Spleen (tissue), 13 donors: ENCODE measurements at places on chromosomes 4 and X.

- DNase-seq = no peak
Observed at GRCh38 chr4:67465763-67466052, 79.6 kb downstream of the CENPC start.

DNA sequence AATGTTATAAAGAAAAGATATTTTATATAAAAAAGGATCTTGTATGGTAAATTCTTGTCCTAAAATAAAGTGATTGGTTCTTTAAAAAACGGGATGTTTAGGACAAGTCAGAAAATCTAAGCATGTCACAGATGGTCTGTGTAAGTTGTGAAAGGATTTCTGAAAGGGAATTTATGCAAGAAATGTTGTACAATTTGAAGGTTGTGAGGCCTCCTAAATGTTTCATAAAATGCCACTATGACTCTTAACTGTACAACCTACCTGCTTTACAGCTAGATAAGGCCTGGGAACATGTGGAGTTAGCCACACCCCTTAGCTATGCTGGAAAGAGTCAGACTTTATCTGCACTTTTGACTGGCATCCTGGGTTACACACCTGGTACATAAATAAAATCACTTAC lies 951.5 kb upstream of the POU3F4 start:
- no peak for DNase-seq

DNA sequence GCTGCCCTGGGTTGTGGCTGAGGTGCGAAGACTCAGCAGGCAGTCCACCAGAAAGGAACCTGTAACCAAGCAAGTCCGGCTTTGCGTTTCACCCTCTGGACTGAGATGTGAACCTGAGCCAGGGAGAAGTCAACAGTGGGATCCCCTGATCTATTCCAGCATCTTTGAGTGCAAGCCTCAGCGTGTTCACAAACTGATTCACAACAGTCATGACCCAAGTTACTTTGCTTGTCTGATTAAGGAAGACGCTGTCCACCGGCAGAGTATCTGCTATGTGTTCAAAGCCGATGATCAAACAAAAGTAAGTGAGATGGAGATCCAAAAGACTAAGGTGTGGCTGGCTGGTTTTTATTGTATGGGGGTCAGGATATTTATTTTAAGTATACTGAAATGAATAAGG lies 11.3 kb downstream of the TBC1D1 start:
- DNase-seq = no peak

GRCh38 chr4:104901438-104901837 lies 245.2 kb upstream of the TET2 start:
- no peak for DNase-seq

- peak; percentile 75 for DNase-seq
Observed at GRCh38 chr4:7034262-7035081, 8.7 kb upstream of the TADA2B start.

- DNase-seq = no peak
Observed at GRCh38 chrX:106286053-106286650, 118.0 kb downstream of the PWWP3B start.

DNA sequence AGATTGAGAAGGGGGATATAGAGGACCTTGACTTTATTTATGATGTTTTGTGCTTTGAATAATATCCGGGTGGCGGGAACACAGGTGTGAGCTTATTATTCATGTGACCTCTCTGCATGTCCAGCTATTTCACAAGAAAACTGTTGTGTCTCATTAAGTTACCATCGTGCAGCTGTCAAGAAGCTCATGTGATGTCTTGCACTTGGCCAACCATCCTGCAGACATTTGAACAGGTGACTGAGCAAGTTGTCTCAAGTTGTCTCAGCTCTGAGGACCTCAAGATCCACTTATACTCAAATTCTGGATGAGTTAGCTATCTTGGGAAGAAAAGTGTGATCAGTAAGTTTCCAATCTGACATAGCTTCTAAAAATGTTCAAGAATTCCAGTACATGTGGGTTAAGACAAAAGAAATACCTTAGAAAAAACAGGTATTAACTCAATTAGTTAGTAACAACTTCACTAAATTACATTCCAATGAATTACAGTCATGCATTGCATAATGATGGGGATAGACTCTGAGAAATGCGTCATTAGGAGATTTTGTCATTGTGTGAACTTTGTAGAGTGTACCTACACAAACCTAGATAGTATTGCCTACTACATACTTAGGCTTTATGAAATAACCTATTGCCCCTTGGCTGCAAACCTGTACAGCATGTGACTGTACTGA lies 462.2 kb downstream of the INPP4B start:
- DNase-seq = no peak

- DNase-seq = no peak
Observed at GRCh38 chr4:41385481-41385880, 128.8 kb downstream of the UCHL1 start.

GRCh38 chr4:76950956-76951671 lies 1.6 kb downstream of the SEPTIN11 start:
- DNase-seq = no peak

GRCh38 chrX:148813422-148813821 lies 313.0 kb downstream of the AFF2 start:
- no peak for DNase-seq

- no peak for DNase-seq
Observed at GRCh38 chr4:170446782-170447181, 357.0 kb upstream of the AADAT start.

DNA sequence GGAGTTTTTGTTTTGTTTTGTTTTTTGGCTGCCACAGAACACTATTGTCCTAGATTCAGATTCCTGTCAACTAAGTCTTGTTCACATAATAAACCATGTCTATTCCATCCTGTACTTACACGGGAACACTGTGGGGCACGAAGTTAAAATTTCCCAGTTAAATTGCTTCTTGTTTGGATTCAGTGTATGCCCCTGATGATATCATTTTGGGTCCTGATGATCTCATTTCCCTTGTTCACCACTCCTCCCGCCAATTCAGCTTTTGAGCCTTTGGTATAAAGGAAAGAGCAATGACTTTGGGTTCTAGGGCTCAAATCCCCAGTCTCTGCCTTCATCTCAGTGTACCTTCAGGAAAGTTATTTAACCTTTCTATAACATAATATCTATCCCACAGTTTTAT lies 333.5 kb downstream of the FBXW7 start:
- DNase-seq = no peak

DNA sequence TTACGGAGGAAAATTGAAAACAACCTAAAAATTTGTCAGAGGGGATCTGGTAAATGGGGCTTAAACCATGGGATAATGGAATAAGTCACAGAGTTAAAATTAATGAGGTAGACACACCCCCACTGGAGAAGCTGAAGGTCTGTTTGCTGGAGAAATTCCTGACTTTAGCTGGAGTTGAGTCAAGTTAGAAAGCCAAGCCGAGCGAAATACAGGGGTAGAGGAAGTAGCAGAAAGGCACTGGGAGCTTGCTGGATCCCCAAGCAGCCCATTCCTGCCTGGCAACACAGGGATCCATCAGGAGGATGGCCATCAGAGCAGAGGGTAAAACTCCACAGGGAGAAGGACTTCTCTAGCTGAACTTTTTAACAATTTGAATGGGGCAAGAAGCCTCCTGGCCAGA lies 163.8 kb downstream of the ATRX start:
- DNase-seq = no peak

DNA sequence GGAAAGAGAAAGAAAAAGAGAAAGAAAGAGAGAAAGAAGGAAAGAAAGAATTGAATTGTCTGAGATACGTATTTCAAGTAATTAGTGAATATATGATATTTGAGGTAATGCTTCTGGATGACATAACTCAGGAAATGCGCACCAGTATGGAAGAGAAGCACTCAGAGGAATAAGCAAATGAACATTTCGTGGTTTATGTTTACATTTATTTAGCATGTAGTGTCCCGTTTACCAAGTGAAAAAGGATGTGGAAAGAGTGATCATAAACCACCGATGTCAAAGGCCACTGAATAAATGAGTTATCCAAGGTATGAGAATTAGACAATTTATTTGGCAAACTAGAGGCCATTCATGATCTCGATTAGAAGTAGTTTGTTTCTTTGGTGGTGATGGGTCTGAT lies 200.4 kb downstream of the ARAP2 start:
- DNase-seq = no peak

- DNase-seq = no peak
Observed at GRCh38 chrX:19388064-19388679, 44.4 kb downstream of the PDHA1 start.

- DNase-seq = no peak
Observed at GRCh38 chrX:47863187-47863586, 26.5 kb downstream of the ZNF81 start.

- no peak for DNase-seq
Observed at GRCh38 chr4:20219521-20219920, 32.2 kb upstream of the SLIT2 start.

GRCh38 chr4:123398066-123398852 lies 1.7 kb downstream of the SPRY1 start:
- DNase-seq = peak; percentile 93

- DNase-seq = peak; percentile 79
Observed at GRCh38 chr4:183097231-183098018, 1.6 kb upstream of the WWC2 start.

- no peak for DNase-seq
Observed at GRCh38 chrX:28581522-28581921, 5.7 kb upstream of the IL1RAPL1 start.

DNA sequence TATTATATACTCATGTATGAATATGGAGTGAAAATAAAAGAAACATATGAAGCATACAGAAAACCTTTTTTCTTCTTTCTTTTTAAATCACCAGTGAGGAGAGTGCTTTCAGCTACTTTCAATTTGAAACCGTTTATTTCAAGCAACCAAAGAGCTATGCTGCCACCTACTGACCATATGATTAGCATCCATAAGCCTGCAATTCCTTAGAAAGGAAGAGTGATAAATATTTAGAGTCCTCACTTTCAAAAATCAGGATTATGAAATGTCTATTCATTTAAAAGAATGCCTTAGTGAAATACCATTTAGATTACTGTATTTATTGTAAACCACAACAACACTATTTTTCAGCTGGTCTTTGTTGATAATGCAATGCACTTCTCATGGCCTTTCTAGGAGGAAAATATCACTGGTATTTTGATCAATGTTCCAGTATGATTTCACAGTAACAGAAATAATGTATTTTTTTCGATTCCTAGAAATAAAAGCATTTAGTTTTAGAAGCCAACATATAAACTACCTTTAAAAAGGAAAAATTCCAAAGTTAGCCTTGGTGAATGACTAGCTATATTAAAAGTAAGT lies 667.6 kb downstream of the PCDH18 start:
- DNase-seq = no peak

- DNase-seq = no peak
Observed at GRCh38 chrX:44915361-44915868, 42.4 kb downstream of the KDM6A start.

- peak; percentile 87 for DNase-seq
Observed at GRCh38 chr4:22237155-22237751, 278.6 kb downstream of the ADGRA3 start.

DNA sequence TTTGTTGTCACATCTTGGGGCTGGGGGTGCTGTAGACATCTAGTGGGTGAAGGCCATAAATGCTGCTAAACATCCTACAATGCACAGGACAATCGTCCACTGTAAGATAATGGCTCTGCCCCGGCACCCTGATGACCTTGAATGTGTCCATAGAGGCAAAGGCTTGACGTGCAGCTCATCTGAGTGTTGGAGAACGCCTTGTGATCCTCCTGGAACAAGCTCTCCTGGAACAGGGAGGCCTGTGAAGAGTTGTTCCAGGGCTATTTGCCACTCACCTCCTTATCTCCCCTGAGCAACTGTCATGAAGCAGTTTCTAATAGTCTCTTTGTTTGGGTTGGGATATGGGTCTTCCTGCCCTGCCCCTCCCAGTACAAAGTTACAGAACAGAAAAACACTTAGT lies 15.2 kb upstream of the PCYT1B start:
- no peak for DNase-seq

DNA sequence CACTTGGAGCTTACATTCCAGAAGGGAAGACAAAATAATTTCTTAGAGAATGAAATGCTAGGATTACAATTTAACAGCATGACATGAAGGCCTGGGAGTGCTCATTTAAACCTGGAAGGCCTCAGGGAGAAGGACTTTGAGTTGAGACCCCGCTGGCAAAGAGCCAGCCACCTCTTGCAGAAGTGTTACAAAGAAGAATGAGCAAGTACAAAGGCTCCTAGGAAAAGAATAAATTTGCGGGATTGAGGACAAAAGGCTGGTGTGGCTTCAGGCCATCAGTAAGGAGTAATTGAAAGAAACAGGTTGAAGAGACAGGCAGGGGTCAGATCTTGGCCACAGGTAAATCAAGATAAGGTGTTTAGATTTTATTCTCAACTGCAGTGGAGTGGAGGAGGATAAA lies 3.1 kb upstream of the ELOVL6 start:
- no peak for DNase-seq

- DNase-seq = no peak
Observed at GRCh38 chr4:52822583-52822971, 39.5 kb upstream of the RASL11B start.

DNA sequence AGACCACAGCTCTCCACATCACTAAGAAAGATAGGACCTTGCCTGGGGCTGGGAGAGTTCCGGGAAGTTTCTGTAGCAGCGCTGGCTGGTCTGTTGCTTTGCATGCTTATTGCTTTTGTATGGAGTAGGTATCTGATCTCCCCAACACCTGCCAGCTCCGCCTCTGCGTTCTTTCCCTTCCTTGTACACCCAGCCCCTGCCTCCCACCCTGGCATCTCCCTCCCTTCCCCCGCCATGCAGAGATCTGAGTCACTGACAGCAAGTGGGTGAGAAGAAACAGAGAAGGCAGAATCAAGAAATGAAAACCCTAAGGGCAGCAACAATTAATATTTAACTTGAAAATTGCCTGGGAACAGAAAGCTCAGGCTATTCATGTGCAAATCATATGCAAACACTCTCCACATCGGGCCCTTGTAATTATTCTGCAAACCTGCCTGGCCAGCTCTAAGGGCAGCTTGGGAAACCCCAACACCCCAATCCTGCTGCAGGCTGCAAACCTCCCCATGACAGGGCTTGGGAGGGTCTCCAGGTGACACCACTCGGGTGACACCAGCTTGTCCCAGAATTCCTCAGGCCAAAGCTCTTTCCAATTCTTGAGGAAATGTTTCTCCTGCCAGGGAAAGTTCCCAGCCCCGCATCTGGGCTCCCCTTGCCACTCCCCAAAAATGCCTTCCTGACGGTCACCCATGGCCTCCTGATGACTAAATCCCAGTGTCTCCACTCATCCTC lies 257.2 kb downstream of the FBXW7 start:
- DNase-seq = no peak

- no peak for DNase-seq
Observed at GRCh38 chr4:78651250-78651860, 99.8 kb downstream of the ANXA3 start.

DNA sequence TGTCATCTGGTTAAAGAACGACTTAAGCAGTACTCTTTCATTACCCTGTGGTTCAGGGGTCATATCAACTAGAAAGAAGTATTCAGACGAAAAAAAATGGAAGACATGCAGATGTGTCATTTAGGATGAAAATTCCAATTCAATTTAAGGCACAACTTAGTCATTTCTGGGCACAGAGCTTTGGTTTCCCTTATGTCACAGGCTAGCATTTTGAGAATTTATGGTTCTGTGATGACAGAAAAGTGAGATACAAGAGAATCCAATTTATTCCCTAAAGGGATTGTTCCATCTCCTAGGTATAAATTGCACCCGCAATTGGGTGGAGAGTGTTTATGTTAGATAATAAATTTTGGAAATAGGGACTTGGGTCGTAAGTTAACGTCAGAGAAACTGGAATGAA lies 306.6 kb downstream of the STK32B start:
- DNase-seq = no peak
